Body of pancreas (tissue), 4 donors: ENCODE measurements at places on chromosomes 3 and 15.
A peak's percentile ranks its signal among the peaks of the same experiment; 100 is the strongest.

DNA sequence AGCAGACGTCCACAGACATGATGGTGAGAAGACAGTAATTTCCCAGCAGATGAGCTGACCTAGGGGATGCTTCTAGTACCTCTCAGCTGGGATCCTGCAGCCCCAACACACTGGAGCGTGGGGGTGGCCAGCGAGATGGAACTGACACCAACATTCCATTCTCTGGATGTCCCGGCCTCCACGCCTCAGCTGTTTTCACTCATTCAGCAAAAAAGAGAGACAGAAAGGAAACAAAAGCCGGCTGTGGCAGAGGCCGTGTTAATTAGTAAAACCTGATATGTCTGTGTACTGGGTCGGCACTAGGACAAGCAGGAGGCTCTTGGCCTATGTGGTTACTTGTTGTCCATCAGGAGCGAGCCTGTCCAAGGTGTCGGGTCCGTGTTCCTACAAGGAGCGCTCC is 82.6 kb upstream of the MYZAP start:
- no peak for DNase-seq

GRCh38 chr3:126474498-126475412 is 936 bp downstream of the ZXDC start:
- DNase-seq = peak; percentile 66

- peak; percentile 69 for DNase-seq
These were observed 31.8 kb downstream of the CCNL1 start for GRCh38 chr3:157127831-157128767.

GRCh38 chr3:10331320-10331719 is 10.4 kb upstream of the SEC13 start:
- DNase-seq = no peak

DNA sequence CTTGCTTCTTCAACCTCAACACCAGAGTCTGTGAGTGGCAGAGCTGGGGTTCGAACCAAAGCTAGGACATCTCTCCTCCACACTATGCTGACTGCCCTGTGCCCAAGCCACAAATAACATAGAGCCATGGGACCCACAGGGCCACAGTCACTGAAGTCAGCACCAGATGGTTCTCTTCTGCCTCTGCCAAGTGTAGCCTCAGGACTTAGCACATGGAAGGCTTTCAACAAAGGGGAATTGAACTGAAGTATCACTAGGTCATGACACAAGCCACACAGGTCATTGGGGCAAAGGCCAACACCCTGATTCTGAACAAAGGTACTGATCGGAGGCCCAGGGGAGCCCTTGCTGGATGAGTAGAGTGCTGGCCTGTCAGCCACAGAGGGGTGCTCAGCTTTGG is 83.6 kb downstream of the BDH1 start:
- DNase-seq = no peak

- no peak for DNase-seq
These were observed 17.7 kb upstream of the EPHB1 start for GRCh38 chr3:134777341-134777740.

- no peak for DNase-seq
These were observed 237.9 kb downstream of the OCA2 start for GRCh38 chr15:27861171-27861570.

GRCh38 chr15:40925495-40925862 is 3.7 kb upstream of the DLL4 start:
- no peak for DNase-seq

GRCh38 chr3:29521293-29521692 is 240.4 kb downstream of the RBMS3 start:
- no peak for DNase-seq

DNA sequence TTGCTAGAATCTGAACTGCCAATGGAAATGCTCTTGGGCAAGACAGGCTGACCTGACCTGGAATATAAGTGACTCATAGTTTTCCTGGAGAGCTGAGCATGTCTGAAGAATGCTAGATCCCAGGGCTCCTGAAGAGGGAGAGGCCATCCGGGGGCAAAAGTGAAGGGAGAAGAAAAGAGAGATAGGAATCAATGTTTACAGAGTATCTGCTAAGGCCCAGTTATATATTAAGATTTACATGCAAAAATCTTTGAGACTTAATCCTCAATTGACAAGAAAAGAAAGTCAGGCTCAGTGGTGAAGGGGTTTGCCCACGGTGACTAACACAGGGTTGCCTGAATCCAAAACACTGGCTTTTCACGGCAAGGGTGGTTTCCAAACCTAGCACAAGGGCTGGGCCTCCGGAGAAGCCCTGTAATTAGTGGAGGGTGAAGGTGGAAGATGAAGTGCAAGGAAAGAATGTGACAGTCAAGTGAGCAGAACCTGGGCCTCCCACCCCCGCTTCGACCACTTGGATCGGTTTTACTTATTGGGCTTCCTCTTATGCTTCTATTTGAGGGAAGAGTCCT is 91.7 kb upstream of the FGF12 start:
- DNase-seq = no peak

GRCh38 chr15:51647128-51647562 is 24.6 kb upstream of the DMXL2 start:
- DNase-seq = peak; percentile 57

- no peak for DNase-seq
These were observed 405.9 kb upstream of the TBL1XR1 start for GRCh38 chr3:177603148-177603603.

DNA sequence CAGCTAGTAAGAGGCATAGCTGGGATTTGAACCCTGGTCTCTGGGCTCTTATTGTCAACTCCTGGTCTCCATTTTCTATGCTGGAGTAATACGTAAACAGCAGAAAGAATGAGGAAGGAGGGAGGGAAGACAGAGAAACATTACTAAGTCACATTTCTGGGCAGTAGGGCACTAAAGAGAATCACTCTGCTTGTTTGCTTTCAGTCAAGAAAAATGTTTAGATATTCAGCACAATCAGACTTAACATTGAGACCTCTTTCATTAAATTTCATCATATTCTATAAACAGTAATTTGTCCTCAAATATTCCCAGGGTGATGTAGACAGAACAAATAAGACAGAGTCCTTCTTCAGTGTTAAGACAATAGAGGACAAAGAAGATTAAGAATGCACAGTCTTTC is 67.7 kb upstream of the BNC1 start:
- DNase-seq = no peak

DNA sequence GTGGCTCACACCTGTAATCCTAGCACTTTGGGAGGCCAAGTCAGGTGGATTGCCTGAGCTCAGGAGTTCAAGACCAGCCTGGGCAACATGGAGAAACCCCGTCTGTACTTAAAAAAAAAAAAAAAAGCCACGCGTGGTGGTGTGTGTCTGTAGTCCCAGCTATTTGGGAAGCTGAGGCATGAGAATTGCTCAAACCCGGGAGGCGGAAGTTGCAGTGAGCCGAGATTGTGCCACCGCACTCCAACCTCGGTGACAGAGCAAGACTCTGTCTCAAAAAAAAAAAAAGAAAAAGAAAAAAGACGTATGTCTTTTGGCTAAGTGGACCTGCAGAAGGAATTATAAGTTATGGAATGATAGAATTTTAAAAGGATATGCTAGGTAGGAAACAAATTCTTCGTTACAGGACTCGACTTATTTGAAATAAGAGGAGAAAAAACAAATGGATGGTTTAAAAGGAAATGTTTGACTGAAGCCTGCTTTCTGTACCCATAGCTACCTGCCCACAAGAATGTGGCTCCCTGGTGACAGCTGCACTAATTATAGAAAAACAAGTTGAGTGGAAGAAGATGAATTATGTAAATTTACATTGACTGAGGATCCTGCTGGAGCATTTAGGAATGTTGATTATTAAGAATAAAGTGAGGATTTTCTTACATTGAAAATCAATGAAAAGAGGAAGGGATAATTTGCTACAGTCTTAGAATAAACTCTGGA is 36.0 kb upstream of the SKIL start:
- DNase-seq = no peak

DNA sequence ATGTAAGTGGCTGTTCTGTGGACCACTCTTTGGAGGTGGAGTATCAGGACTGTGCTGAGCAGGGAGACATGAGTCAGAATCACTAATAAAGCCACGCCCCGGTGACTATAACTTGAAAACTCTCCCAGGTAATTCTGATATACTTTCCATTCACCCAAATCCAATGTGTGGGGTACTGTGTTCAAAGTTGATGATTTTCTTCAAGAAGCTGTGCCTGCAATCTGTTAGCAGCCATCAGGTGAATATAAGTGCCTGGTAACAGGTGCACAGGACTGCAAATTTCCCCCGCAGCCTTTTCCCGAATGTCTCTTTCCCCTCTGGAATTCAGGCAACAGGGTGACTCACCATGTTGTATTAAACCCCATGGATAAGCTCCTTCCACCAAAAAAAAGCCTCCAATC is 17.0 kb downstream of the MAGI1 start:
- DNase-seq = peak; percentile 53

- DNase-seq = no peak
These were observed 68.7 kb upstream of the SNRK start for GRCh38 chr3:43217633-43218032.

DNA sequence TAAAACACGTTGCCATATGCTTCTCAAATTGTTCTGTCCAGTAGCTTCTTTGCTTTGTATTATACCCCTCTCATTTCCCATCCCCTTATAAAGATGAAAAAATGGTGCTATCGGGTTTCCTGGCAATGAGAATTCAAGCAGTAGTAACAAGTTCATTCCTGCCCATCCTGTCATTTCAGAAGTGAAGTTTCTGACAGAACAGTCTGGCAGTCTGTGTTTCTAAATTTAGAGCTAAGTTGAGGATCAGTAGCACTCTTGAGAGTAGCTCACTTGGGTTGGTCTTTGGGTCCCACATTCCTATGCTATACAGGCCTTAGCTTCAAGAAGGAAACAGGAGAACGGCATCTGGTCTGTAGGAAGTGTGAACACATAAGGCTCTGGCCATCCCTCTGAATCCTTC is 134.6 kb downstream of the GHSR start:
- no peak for DNase-seq

DNA sequence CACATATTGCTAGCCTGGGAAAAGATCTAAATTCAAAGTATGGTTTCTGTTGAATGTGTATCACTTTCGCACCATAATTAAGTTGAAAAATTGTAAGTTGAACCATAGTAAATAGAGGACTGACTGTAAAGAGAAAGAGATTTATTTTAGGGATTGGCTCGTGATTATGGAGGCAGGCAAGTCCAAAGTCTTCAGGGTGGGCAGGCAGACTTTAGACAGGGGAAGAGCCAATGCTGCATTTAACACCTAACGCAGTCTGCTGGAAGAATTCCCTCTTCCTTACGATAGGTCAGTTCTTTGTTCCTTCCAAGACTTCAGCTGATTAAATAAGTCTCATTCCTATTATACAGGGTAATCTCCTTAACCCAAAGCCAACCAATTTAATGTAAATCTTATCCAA is 15.8 kb downstream of the C3orf85 start:
- no peak for DNase-seq

DNA sequence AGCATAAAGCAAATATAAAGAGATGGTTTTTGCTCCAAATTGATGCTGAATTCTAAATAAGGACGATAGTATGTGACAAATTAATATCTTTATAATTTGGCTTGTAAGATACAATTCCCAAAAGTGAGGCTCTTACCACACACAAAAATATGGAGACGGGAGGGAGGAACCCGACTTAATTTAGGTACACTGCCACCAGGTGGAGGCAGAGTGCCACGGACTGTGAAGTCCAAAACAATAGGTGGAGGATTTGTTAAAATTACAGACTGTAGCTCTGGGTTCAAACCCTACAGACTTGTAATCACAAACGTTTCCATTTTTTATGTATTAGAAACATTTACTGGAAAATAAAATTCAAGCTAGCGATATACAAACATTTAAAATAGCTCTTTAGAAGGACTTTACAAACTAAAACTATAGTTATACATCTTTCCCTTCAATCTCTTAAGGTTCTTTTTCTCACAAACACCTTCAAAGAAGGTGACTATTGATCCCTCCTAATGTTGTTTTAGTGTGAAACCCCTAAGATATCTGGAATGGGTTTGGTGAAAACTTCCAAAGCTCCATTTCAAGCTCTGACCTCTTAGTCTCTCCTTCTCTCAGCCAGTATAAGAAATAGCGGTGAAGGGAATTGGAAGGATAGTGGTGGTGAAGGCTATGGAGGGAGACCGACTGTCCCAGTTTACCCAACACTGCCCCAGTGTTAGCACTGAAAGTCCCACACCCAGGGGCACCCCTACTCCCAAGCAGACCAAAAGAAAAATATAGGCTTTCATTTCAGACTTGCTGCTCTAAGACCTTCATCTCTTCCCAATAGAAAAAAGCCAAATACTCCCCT is 89.7 kb downstream of the AQP9 start:
- peak; percentile 68 for DNase-seq

DNA sequence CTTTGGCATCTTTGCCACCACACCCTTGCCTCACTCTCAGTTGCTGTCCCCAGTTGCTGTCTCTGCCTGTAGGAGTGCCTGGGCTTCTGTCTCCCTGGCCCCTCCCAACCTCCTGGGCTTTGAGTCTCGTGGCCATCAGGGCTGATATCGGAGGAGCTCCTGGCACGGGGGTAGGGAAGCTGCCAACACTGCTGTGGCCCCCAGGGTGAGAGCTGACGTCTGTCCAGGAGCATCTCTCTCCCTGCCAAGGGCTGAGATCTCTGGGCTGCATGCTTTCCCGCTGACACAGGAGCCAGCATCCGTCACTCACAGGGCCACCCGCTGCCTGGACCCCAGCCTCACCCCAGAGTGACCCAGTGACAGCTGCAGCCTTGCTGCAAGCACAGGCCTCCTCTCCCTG is 47.4 kb downstream of the EXOG start:
- DNase-seq = no peak

DNA sequence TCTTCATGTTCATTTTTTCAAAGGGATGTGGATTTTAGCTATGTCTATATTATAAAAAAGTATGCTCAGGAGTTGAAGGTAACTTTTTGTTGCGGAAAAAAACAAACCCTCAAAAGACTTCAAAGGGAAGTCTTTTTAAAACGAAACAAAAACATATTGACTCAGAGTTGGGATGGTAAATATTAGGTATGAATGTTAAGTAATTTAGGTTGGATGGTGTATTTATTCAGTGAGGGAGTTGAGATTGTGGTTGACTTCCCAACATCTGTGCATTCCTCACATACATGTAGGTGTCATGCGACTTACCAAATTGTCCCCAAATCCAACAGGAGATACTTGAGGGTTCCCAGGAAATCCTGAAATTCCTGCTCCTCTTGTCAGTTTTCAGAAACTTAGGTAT is 32.7 kb upstream of the PLSCR5 start:
- no peak for DNase-seq
